H54 (cell line): ENCODE measurements at places on chromosomes 5 and 9.

- DNase-seq = no peak
Observed at GRCh38 chr5:58530942-58531490, 39.8 kb downstream of the GAPT start.

DNA sequence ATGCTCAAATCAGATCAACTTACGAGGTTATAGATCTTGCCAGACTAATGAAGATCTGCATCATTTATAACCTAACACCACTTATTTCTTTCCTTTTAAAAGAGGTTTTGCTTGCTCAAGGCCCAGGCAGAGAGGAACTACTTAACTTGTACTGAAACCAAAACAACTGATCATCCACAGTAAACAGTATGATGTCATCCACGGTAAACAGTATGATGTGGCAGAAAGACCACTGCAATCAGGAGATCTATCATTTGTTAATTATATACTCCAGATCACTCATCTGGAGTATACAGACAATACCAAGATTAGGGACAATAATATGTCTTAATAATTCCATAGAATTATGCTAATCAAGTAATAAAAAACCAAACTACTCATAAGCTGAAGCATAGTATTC is 116.8 kb downstream of the ADAMTS6 start:
- no peak for DNase-seq

DNA sequence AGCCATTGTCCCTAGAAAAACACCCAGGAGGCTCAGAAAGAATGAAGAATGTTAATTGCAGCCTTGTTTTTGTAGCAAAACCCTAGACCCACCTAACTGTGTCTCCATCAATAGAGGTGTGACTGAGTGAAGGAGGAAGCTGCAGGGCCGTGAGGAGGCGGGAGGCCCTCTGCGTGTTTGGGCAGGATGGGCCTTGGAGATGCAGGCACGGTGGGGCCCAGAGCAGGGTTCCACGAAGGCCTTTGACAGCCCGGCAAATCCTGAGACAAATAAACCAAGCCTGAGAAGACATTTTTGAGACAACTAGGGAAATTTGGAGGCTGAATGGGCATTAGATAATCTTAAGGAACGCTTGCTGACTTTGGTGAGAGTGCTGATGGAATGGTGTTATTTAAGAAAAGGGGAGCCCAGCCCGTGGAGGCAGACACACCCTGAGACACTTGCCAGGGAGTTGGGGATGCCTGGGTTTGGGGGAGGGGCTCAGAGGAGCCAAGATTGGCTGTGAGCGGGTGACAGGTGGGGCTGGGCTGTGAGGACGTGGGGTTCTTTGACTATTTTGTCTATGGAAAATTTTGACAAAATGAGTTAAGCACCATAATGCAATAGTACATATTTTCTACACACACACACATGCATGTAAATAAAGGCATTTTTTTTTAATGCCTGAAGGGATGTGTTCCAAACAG is 48.8 kb downstream of the BARX1 start:
- no peak for DNase-seq

GRCh38 chr5:172891716-172892421 is 57.8 kb downstream of the ERGIC1 start:
- DNase-seq = no peak

GRCh38 chr9:136349546-136349945 is 14.0 kb downstream of the DNLZ start:
- no peak for DNase-seq

- no peak for DNase-seq
Observed at GRCh38 chr5:56457887-56458812, 225.0 kb upstream of the ANKRD55 start.

- DNase-seq = peak; percentile 40
Observed at GRCh38 chr9:107243742-107244141, 39.3 kb upstream of the RAD23B start.

- no peak for DNase-seq
Observed at GRCh38 chr5:106876665-106877194, 794.0 kb downstream of the EFNA5 start.

GRCh38 chr9:132998831-132999635 is 20.5 kb downstream of the GFI1B start:
- DNase-seq = no peak

DNA sequence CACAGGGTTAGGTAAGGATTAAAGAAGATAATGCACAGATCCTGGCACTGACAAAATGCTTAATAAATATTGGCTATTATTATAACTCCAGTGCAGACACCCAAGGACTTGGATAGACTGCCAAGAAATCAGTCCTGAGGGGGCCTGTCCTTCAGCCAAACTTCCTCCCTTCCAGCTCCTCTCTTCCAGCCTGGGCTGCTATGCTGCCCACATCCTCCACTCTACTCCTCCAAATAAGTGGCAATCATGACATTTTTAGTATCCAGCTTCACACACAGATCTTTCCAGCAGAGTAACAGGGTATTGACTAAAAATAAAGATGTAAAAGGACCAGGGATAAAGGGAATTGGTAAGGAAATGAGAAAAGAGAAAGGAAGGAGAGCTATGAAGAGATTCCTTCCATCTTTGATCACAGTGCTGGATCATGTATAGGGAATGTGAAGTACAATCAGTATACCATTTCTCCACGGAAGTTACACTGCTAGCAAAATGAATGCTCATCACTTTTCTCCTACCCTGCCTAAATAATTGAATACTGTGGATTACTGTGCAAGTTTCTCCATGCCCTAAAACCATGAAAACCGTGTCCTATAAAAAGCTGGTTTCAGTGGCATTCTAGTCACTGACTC is 136.0 kb upstream of the OSMR start:
- no peak for DNase-seq
